Cardiac fibroblast (primary cell): ENCODE measurements at places on chromosomes 4 and X.
A peak's percentile ranks its signal among the peaks of the same experiment; 100 is the strongest.

DNA sequence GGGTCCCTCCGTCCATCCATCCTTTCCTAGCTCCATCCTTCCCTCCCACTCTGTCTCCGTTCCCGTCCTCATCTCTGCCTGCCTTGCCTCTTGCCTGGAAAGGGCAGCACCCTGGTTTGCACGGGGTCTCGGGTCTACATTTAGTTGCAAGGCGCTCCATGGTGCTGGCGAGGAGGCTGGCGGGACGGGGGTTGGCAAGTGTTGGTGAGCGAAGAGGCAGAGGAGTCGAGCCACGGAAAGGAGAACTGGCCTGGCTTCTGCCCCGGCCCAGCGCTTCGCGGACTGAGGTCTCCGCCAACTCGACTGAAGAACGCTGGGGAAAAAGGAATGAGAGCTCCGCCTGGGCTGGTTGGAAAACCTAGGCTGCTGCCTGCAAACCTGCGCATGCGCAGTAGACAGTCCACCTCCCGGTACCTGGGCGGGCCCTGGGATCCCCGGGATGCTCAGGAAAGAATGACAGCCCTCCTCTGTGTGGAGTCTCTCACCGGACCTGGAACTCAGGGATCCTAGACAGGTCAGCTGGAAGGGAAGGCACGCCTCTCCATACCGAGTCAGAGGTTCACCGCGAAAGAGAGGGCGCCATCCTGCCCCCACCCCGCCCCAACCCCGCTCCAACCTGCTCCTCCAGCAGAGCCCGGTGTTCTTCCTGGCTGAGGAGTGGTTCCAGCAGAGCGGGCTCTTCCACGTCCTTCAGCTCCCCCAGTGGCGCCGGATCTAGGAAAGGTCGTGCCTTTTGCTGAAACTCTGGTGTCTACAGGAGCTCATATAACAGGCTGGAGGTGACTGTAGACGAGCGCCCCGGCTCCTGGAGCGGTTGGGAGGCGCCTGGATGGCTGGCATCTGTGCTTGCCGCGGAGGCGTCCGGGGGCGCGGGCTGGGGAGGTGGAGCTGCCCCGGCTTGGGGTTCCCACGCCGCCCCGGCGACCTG lies 6.0 kb downstream of the FRG2 start:
- DNase-seq = peak; percentile 40

DNA sequence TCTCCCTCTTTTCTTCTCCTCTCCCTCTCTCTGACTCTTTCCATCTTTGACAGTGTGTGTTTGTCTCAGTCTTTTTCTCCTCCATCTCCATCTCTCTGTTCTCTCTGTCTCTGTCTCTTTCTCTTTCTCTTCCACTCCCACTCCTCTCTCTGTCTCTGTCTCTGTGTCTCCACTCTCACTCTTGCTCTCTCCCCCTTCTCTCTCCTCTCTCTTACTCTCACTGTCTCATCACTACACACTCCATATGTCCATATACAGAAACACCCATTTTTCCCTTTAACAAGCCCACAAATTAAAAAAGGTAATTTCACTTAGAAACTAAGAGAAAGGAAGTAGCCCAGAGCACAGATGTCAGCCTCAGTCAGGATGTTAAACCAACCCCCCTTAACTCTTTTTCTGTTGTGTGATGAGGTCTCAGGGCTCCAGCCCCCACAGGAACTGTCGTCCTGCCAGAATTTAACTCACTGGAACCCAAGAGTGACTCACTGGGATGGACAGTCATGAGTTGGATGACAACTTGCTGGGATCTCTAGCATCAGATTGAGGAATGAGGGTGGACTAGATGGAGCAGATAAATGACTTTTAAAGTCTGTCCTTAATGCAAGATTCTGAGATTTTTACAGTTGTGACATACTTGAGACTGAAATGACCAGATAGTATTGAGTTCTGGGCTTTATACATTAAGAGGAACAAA lies 27.5 kb downstream of the OTUD6A start:
- DNase-seq = peak; percentile 59

DNA sequence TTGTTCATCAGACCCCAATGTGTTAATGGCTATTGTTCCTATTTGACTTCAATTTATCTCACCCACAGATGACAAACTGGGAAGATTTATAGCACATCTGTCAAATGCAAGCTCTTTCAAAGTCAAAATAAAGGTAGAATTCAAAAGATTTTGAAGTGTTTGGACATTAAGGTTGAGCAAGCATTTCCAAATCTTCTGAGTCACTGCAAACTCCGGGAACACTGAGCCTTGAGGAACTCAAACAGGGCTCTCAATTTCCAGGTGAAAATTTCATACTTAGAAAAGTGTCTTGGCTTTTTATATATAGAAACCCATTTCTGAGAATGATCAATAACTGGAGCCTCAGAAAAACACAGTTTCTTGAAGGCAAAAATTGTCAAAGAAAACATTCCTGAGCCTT lies 199.5 kb upstream of the IGFBP7 start:
- no peak for DNase-seq

DNA sequence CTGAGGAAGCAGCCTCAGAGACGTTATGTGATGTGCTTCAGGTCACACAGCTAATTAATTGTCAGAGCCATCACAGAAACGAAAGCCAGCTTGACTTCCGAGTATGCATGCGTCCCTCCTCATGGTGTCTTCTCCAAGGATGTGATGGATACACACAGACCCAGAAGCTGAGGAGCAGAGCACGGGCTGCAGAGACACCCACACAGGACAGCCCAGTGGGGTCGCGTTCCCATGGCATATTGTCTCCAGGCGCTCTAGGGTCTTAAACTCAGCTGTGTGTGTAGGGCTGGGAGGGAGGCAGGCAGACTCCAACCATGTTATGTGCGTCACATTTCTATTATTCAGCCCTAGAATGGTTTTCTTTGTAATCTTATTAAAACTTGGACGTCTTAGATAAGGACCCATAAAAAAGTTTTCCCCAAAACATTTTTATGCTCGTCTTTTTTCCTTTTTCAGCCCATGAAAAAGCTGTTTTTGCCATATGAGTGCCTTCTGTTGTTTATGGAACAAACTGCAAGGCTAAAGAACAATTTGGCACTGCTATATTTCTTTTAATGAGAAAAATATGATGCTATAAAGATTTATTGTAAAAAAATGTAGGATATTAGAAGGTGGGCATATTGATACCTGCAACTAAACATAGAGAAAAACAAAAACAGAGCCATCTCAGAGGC lies 48.5 kb downstream of the TENM3 start:
- DNase-seq = no peak

DNA sequence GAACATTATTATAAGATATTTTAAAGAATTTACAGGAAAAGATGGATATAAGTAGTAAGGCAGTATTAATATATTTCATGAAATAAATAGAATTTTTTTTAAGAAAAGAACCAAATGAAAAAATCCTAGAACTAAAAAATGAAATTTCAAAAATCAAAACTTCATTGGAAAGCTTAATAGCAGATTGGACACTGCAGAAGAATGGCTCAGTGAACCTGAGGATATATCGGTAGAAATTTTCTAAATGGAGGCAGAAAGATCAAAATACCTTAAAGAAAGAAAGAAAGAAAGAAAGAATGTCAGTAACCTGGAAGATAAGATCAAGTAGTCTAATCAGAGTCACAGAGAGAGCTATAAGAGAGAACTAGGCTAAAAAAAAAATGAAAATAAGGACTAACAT lies 21.3 kb upstream of the FAM13A start:
- no peak for DNase-seq

DNA sequence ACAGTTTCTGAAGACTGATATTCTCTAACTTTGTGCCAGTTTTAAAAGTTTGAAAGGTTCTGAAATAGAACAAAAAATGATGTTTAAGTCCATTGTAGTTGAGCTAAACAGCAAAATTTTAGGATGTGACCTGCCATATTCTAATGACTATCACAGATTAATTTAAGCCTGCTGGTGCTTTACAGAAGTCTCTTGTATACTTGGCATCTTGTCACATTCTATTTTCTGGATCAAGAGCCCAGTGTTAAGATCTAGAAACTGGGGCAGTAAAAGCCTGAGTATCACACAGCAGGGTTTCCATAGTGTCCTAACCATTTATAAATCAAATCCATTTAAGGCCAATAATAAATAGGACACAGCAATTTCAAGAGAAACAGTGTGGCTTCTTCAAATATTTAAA lies 12.4 kb downstream of the FSTL5 start:
- DNase-seq = no peak

DNA sequence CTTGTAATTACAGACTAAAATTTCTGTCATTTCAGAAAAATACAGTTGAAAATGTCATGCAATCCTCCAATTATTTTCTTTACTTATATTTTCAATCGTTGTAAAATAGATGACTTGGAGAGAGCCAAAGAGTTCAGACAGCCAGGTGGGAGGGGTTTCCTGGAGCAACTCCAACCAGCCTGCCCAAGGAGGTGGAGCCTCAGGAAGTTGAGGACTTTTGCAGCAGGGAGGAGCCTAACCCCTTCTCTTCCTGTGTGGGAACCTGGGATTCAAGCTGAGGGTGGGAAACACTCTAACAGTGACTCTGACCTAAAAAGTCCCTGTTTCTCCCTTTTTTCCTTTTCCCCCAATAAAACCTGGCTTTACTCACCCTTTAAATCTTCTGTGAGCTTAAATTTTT lies 72.2 kb upstream of the GABRG1 start:
- DNase-seq = no peak

DNA sequence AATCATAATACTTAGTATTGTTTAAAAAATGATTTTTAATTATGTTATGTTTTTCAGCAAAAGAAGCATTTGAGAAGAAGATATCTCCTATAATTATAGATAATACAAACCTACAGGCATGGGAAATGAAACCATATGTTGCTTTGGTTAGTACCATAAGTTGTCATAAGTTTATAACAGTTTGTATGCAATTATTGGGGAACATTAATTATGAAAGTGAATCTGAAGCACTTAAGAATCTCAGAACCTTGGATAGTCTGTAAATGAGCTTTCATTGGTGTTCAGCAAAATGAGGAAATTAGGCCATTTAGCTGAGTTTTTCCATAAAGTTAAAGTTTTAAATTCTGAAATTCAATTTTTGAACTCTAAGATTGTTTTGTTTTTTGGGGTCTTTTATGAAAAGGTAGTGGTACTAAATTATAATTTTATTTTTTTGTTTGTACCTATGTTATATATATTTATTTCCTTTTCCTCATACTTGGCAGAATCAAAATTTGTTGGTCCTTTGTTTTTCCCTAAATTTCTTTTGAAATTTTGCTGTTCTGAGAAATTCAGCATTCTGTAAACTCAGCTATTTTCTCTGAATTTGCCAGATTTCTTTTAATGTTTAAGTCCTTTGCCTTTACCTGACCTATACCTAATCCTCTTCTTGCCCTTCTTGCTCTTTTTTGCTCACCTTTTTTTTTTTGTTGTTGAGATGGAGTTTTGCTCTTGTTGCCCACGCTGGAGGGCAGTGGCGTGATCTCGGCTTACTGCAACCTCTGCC lies 55.6 kb downstream of the N4BP2 start:
- no peak for DNase-seq

DNA sequence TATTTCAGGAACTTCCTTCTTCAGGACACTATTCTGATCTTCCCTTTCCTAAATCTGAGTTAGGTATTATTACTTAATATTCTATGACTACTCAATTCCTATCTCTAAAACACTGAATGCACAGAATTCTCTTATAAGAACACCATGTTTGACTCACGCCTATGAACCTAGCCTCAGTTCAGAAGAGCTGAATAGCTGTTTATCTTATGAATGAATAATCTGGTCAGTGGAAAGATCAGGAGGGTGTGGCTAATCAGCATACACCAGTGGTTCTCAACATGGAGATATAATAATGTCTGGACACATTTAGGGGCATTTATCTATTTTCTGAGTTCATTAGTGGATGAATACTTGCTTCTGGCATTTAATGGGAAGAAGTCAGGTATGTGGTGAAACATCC lies 24.2 kb downstream of the EPHA5 start:
- DNase-seq = no peak

DNA sequence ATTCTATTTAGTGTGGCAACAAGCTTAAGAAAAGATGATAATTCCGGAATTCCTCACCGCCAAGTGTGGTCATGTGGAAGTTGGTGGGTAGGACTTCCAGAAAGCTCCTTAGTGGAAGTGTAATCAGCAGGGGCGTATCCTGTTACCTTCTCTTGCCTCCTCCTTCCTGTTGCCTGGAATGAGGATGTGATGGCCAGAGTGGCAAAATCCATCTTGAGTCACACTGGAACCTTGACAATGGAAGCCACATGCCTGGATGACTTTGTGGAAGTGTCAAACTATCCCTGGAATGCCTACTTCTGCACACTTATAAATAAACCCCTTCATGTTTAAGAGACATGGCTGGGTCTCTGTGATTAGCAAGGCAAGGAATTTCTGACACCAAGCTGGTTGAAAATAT lies 191.0 kb downstream of the PRDM5 start:
- peak; percentile 13 for DNase-seq

DNA sequence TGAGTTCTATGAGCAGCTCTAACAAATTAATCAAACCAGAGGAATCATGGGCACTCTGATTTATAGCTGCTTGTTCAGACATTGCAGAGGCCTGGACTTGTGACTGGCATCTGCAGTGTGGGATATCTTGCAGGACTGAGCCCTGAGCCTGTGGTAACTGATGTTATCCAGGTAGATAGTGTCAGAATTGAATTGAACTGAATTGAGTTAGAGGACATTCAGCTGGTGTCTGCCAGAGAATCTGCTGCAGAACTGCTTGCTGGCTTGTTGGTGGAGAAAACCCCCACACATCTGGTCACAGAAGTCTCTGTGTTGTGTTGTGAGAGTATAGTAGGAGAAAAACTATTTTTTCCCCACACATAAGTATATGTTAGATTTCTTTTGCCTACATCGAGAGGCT lies 42.2 kb downstream of the SMIM20 start:
- no peak for DNase-seq

GRCh38 chrX:148771440-148771839 lies 271.0 kb downstream of the AFF2 start:
- DNase-seq = peak; percentile 27

DNA sequence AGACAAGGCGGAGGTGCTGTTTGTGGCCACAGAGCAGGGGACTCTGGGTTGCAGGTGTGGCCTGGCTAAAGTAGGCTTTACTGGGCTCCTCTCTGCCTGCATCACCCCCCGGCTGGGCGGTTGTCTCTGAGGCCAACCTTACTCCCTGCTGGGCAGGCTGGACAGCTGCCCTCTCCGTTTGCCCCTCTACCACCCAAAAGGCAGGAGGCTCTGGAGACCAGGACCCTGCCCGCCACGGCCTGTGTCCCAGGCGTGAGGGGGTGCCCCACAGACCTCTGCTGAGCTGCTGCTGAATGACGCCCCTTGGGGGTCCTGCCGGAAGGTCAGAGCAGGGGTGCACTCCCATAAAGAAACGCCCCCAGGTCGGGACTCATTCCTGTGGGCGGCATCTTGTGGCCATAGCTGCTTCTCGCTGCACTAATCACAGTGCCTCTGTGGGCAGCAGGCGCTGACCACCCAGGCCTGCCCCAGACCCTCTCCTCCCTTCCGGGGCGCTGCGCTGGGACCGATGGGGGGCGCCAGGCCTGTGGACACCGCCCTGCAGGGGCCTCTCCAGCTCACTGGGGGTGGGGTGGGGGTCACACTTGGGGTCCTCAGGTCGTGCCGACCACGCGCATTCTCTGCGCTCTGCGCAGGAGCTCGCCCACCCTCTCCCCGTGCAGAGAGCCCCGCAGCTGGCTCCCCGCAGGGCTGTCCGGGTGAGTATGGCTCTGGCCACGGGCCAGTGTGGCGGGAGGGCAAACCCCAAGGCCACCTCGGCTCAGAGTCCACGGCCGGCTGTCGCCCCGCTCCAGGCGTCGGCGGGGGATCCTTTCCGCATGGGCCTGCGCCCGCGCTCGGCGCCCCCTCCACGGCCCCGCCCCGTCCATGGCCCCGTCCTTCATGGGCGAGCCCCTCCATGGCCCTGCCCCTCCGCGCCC lies 920 bp downstream of the HTT-AS start:
- DNase-seq = no peak

GRCh38 chr4:96166806-96167205 lies 326.9 kb downstream of the PDHA2 start:
- DNase-seq = peak; percentile 34
